ENCODE measurements at places on chromosomes 6 and 20. TPM values are rescaled to one million over a fixed set of nuclear protein-coding genes. Genes with fewer than 3 reads are reported as not detected.
A peak's percentile ranks its signal among the peaks of the same experiment; 100 is the strongest.

The FAM83C gene
- total RNA-seq, result not detected

The BTN3A1 gene
- 4.2 TPM for total RNA-seq

The MYB gene
- 140 TPM for total RNA-seq

The ARMC2 gene
- 0.82 TPM for total RNA-seq

GRCh38 chr6:21214738-21215448 is 378.7 kb upstream of the SOX4 start:
- no peaks in the 10 kb centered on the region for H3K27me3 ChIP-seq
- no peak for DNase-seq
- H3K36me3 ChIP-seq, result no peaks in the 10 kb centered on the region
- no peaks in the 10 kb centered on the region for H3K4me1 ChIP-seq
- no peak overlapping the region for H3K27ac ChIP-seq

DNA sequence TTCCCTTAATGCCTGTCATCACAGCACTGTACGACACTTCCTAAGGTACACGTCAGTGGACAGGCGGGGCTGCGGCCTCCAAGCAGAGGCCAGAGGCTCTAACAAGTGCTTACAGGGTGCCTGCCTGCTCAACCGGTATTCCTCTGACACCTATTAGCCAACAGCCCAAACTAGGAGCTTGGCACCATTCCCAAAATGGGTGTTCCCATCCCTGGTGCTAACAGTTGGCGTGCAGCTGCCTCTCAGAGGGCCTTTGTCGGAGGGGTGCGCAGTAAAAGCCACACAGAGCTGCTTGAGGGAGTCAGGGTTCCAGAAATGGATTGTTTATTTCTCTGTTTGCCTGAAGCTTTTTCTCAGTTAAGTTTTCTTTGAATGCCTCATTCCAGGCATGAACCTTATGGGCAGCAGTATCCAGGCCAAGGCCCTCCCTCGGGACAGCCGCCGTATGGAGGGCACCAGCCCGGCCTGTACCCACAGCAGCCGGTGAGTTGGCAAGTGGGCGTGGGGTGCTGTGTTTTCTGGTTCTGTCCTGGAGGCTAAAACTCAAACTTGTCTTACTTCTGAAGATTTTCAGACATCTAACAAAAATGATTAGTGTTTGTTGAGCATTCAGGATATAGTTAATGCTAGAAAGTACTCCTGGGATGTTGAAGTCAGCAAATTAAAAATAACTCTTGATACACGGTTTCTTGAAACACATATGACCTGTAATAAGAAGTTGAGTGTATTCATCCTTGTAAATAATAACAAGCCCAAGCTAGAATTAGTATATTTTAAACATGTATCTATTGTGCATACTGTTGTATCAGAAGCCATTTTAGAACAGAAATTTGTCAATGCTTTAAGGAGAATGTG is 124.7 kb downstream of the TMEM242 start:
- H3K4me1 ChIP-seq, result no peaks in the 10 kb centered on the region
- H3K27ac ChIP-seq, result no peak overlapping the region
- DNase-seq, result no peak

DNA sequence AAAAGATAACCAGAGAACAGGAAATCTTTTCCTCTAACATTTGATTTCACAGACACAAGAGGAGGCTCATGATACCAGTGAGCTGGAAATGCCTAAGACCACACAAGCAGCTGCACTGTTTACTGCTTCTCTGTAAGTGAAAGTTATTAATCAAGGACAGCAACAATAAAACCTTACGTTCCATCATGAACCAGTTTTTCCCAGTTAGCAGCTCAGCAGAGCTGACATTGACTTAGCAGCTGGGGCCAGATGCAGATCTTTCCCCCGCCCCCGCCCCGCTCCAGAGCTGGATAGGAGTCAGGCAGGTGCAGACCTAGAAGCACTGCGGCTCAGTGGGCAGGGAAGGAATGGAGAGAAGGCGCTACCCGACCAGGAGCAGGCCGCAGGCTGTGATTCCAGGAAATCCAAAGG is 275.2 kb downstream of the GMDS start:
- peaks cover 18% of the 10 kb centered on the region for H3K27me3 ChIP-seq
- H3K27ac ChIP-seq, result no peak overlapping the region
- DNase-seq, result no peak
- H3K4me1 ChIP-seq, result no peaks in the 10 kb centered on the region

GRCh38 chr20:35151736-35152135 is 4.6 kb upstream of the EDEM2 start:
- no peaks in the 10 kb centered on the region for H3K36me3 ChIP-seq
- no peak overlapping the region for H3K4me3 ChIP-seq
- H3K4me1 ChIP-seq, result peaks cover 5% of the 10 kb centered on the region
- H3K27ac ChIP-seq, result no peak overlapping the region

- no peak overlapping the region for H3K4me3 ChIP-seq
- H3K36me3 ChIP-seq, result no peaks in the 10 kb centered on the region
- peaks cover 43% of the 10 kb centered on the region for H3K4me1 ChIP-seq
- H3K27ac ChIP-seq, result no peak overlapping the region
Measured at GRCh38 chr6:43942616-43943015, 172.6 kb downstream of the VEGFA start.

- H3K4me1 ChIP-seq, result peaks cover 39% of the 10 kb centered on the region
- H3K4me3 ChIP-seq, result no peak overlapping the region
- H3K27me3 ChIP-seq, result no peaks in the 10 kb centered on the region
- DNase-seq, result peak; percentile 17
- peaks cover 17% of the 10 kb centered on the region for H3K36me3 ChIP-seq
Measured at GRCh38 chr20:21323640-21324039, 20.5 kb downstream of the XRN2 start.

Data from K562 (cell line).